WTC11 (cell line): ENCODE measurements at places on chromosomes 6 and 20.

GRCh38 chr6:18388271-18388670, 1.1 kb downstream of the RNF144B start:
- no peak for DNase-seq

DNA sequence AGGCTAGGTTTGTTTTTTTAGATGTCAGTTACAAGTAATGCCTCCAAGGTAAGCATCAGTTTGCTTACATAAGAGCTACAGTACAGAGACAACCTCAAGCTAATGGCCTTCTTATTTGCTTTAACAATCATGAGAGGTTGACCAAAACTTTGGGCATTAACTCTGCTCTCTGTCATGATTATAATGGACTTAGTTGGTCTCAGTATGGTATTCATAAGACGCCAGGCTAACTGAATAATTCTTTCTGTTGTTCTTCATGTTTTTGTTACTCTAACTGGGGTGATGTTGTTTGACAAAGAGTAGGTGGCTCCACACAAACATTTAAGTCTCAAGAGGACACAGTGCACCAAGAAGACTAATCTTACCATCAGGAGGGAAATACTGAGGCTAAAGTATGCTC, 9.8 kb downstream of the CST9 start:
- no peak for DNase-seq

DNA sequence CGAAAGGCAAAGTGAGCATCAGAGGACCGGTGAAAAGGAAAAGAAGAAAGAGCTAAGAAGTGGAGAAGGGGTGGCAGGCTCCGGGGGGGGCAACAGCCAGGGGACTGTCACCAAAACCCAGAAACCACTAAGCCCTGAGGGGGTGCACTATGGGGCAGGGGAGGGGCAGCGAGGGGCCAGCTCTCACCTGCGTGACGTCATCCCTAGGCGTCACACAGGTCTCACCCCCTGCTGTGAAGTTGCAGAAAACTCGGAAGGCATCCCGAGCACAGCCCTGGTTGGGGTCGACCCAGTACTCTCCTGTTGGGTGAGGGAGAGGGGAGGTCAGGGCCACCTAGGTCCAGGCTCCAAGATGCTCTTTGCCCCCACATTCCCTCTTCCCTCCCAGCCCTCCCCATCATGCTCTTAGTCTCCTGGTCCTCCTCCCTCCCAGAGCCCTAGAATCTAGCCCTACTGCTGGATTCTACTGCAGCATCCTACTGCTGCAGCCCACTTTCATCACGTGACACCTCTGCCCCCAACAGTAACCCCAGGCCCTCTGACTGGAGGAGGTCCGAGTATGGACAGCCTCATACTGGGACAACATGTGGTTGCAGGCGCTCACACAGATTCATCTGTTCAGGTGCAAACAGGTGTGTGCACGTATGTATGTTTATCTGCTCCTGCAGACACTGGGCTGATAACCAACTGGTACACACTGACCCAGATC, 27.4 kb downstream of the COL11A2 start:
- DNase-seq = peak; percentile 34

DNA sequence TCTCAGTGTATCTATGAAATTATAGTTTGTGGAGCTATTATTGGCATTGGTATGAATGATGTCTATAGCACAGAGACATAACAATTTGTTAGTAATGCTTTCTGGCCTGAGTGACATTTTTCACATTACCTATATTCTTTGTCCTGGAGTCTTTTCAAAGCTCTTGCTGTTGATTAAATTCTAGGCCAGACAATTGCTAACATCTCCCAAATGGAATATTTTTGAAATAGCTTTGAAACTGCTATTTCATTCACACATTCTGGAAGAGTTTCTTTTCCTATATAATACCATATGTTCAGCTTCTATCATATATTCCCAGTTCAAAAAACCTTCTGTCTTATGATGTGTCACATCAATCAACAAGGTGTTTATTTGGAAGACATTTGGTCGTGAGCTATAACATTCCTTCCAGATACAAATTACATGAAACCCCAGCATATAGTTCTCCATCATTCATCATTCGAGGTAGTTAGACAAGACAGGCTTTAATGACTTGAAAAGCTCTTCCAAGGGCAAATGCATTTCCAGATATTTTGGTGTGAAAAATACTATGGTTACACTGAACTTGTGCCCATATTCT, 452.8 kb downstream of the KHDRBS2 start:
- no peak for DNase-seq

- no peak for DNase-seq
Observed at GRCh38 chr6:137811916-137812553, 55.0 kb upstream of the TNFAIP3 start.

GRCh38 chr20:3203315-3204123, 963 bp downstream of the DDRGK1 start:
- no peak for DNase-seq

- DNase-seq = no peak
Observed at GRCh38 chr6:109760208-109760607, 69.1 kb downstream of the FIG4 start.

DNA sequence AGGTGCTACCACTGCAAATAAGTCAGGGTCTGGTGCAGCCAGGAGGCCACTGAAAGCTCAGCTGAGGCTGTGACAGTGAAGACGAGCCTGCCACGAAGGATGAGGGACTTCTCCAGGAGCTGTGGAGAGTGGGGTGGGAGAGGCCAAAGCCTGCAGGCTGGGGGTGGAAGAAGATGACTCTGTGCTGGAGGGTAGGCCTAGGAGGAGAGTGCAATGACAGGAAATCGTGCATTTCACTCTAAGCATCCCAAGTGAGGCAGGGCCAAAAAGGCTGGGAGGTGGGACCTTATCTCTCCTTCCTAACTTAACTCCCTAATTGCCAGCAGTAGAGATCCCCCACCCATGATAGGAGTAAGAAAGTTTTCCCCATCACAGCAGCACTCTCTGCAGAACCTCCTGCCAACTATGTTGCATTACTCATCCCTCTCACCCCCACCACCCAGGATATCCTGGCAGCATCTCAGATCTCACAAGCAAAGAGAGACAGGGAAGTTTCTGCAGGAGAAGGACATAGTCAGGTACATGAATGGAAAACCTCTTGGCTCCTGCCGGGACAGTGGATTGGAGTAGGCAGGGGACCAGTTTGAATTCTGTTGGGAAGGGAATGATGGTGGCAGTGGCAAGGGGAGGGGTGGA, 466.2 kb downstream of the CDH26 start:
- DNase-seq = no peak

GRCh38 chr20:12824328-12825225, 184.2 kb upstream of the SPTLC3 start:
- DNase-seq = no peak

DNA sequence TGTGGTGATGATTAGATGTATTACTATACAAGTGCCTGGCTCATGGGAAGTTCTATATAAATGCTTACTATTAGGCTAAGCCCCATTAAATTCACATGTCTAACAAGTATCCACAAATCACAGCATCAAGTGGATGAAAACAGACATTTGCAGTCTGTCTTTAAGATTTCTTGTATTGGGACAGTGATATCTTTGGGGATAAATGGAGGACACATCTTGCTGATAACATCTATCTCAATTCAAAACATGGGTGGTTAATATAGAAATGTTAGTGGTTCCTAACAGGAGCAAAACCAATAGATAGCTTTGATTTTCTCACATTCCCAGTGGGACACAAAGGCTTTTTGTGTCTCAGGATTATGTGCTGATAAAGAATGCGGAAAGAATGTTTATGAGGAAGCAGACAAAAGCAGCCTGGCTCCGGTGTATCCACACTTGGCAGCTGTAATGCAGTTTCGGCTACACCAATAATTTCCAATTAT, 29.3 kb downstream of the PTPRK start:
- DNase-seq = no peak

- DNase-seq = no peak
Observed at GRCh38 chr6:2695454-2696095, 55.1 kb downstream of the MYLK4 start.

GRCh38 chr6:107323133-107323785, 136.1 kb downstream of the PDSS2 start:
- no peak for DNase-seq

DNA sequence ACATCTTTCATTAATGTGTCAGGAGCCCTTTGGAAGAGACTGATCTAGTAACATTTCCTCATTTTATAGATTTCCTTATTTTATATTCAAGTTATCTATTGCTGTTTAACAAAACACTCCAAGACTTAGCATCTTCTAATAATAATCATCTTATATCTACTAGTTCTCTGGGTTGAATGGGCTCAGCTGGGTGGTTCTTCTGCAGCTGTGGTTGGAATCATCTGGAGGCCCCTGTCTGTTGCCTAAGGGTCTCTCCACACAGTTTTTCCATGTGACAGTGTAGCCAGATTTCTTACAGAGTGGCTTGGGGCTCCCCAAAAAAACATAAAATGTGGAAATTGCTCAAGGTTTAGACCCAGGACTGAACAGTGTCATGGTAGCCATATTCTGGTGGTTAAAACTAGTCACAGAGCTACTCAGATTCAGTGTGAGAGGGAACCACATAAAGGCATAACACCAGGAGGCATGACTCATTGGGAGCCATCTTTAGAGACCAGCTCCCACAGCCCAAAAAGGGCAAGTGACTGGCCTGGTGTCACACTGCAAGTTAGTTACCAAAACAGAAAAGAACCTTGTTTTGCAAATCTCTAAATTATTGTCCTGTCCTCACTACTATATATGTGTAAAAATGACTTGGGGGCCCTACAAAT, 11.5 kb downstream of the SLC2A10 start:
- no peak for DNase-seq

- no peak for DNase-seq
Observed at GRCh38 chr20:19330731-19331130, 118.3 kb downstream of the SLC24A3 start.

- DNase-seq = no peak
Observed at GRCh38 chr6:154457881-154458284, 52.6 kb downstream of the CNKSR3 start.

- DNase-seq = no peak
Observed at GRCh38 chr20:31676609-31676989, 38.9 kb downstream of the COX4I2 start.

DNA sequence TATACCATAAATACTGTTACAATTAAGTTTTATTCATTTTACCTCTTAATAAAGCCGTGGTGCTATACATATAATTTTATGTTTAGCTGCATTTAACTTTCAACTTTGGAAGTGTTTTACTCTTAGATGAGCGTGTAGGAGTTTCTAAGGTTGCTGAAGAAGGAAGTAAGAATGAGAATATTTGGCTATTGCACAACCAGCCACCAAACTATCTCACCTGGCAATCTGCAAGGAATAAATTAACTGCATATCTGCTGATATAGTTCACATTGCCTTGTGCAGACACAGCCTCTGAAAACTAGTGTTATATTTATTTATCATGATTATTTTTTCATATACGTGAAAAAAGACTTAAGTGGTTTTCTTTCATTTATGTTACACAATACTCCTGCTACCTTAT, 230.4 kb downstream of the PLCB1 start:
- DNase-seq = no peak

- peak; percentile 61 for DNase-seq
Observed at GRCh38 chr6:166626177-166627032, 646 bp downstream of the RPS6KA2 start.

DNA sequence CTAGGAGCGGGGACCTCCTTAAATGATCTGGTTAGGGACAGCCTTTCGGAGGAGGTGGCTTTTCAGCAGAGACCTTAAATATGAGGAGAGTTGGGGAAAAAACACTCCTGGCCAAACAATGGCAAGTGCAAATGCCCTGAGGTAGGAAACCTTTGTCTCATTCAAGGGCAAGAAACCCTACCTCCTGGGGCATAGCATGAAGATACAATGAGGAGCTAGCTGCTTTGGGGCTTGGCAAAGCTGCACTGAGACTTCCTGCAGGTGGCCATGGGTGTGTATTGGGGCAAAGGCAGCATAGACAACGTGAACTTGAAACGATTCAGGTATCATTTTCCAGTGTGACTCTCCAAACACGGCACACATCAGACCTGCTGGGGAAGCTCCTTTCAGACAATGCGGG, 30.7 kb downstream of the PMEPA1 start:
- no peak for DNase-seq

- DNase-seq = no peak
Observed at GRCh38 chr6:12182676-12183075, 107.5 kb upstream of the EDN1 start.

GRCh38 chr6:92810913-92811312, 608.4 kb downstream of the EPHA7 start:
- peak; percentile 69 for DNase-seq

DNA sequence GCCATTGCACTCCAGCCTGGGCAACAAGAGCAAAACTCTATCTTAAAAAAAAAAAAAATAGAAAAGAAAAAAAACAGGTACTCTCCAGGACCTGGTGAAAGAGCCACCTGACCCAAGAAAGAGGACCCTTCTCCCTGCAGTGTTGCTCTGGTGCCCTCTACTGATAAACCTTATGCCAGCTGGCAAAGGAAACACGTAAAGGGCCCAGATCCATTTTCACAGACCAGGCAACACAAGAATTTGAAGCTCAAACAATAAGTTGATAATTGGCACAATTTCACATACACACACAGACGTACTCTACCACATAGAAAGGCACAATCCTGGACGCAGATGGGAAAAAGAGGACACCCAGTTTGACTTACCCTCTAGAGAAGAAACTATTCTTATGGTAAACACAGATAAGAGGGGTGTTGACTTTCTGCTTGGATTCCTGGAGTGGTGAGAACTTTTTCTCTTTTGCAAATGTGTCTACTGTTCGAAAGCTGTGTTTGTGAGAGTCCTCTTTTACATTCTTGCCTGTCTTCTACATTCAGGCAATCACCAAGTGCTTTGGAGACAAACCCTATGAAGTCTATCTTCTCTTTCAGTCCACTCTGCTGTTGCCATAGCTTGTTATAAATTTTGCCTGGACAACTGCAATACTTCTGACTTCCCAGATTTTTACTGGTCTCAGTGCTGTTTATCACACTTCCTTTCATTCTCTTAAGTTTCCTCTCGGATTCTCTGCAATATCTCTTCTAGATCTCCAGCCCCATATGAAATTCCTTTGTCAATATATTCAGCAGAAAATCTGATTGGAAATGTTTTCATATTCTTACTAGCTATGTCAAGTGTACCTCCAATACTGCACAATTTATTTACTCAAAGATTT, 6.4 kb upstream of the SNRPB start:
- no peak for DNase-seq

- DNase-seq = no peak
Observed at GRCh38 chr6:62324834-62325233, 38.8 kb upstream of the KHDRBS2 start.

- no peak for DNase-seq
Observed at GRCh38 chr6:63941747-63942470, 306.3 kb downstream of the PHF3 start.

DNA sequence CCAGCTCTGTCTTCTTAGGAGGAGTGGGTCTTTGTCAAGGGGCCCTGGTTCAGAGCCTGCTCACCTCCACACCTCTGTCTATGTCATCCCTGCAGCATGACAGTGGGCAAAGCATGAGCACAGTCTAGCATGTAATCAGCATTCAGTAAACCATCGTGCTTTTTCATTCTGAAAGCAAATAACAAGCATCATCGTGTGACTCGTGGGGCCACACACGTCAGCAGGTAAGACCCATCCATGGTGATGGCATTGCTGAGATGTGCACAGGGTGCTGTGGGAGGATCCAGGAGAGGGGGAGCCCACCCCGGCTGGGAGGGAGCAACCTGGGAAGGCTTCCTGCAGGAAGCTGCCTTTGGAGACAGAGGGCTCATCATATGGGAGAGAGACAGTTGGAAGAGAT, 106.7 kb downstream of the TMEM242 start:
- no peak for DNase-seq
